ENCODE measurements at places on chromosomes 6 and 20.

GRCh38 chr6:56582236-56582635 is 60.5 kb downstream of the DST start:
- DNase-seq: no peak

GRCh38 chr20:61596687-61597330 is 344.7 kb downstream of the CDH4 start:
- DNase-seq: no peak

- no peak for DNase-seq
Observed at GRCh38 chr20:35329435-35330139, 37.4 kb upstream of the FAM83C start.

DNA sequence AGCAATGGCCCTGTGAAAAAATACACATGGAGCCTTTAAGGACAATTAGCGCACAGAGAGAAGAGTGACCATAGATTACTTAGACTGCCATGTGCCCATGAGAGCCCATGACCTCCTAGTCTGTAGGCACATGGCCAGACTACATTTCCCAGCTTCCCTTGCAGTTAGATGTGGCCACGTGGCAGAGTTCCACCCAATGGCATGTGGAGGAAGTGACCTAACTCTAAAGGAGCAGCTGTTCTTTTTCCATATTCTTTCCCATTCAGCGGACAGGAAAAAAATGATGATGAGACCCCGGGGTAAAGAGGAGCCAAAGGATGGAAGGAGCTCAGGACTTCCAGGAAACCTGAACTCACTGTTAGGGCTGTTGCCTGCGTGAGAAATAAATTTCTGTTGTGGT is 116.6 kb downstream of the CBLN4 start:
- DNase-seq: no peak

Data from left kidney (tissue), 8 donors.